ENCODE measurements at places on chromosomes 16 and 17.

DNA sequence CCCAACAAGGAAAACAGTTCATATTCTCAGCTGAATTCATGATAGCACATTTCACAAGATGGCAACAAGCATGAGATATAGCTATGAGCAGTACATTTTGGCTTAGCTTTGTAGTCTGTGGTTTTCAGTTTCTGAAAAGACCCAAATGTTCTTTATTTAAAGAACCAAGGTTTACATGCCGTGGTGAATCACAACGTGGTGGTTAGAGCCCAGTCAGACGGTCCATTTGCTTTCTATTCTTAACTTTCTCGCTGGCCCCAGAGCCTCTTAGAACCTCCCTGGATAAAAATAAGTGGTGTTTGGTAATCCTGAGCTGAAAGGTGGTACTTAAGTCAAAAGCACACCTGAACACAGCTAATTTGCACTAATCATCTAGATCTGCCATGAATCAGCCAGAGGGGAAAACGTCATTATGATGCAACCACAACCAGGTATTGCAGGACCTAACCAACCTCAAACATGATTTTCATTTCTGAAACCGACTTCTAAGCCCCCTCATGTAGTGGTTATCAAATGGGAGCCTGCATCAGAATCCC lies 18.6 kb upstream of the HAPSTR1 start:
- DNase-seq, result no peak

DNA sequence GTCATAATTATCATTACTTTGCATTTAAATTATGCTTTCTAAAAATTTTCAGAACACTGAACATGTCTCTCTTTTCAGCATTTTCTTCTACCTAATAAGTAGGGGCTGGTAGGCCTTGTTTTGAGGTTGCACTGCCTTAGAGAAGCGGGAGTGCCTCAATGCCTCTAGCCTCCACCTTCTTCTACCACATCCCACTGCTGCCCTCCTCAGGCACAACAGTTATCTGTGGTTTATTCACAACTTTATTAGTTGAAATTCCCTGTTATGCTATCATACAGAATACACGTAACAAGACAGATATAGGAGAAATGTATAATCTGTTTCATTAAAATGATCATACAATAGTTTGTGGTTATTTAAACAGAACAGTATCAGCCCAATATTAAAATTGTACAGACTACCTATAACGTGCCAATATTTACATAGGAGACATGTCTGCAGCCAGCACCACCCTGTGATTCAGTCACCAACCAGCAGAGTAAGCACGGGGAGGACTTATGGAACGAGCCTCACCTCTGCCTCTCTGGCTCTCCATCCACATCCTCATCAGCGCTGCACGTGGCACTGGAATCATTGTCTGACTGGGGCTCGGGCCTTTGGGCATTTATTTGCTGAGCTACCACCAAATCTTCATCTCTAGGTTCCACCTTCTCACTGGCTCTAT lies 101.2 kb downstream of the TTC19 start:
- DNase-seq, result peak; percentile 53

GRCh38 chr17:33905338-33905800 lies 349.7 kb upstream of the CCL2 start:
- DNase-seq, result peak; percentile 98

GRCh38 chr17:81644976-81645952 lies 8.3 kb downstream of the TSPAN10 start:
- DNase-seq, result no peak

DNA sequence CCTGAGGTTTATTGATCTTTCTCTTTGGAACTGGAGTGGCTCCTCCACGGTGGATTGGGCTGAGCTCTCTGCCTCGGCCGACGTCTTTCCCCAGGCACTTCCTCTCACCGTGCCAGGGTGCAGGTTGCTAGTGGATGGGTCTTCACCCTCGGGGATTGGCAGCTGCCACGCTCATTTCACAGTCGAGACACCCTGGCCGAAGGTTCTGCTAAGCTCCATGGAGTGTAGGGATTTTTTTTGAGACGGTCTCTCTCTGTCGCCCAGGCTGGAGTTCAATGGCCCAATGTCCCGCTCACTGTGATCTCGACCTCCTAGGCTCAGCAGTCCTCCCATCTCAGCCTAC lies 280.8 kb downstream of the SEC14L1 start:
- DNase-seq, result no peak

- DNase-seq, result no peak
These were observed 6.4 kb downstream of the YPEL2 start for GRCh38 chr17:59337741-59338299.

DNA sequence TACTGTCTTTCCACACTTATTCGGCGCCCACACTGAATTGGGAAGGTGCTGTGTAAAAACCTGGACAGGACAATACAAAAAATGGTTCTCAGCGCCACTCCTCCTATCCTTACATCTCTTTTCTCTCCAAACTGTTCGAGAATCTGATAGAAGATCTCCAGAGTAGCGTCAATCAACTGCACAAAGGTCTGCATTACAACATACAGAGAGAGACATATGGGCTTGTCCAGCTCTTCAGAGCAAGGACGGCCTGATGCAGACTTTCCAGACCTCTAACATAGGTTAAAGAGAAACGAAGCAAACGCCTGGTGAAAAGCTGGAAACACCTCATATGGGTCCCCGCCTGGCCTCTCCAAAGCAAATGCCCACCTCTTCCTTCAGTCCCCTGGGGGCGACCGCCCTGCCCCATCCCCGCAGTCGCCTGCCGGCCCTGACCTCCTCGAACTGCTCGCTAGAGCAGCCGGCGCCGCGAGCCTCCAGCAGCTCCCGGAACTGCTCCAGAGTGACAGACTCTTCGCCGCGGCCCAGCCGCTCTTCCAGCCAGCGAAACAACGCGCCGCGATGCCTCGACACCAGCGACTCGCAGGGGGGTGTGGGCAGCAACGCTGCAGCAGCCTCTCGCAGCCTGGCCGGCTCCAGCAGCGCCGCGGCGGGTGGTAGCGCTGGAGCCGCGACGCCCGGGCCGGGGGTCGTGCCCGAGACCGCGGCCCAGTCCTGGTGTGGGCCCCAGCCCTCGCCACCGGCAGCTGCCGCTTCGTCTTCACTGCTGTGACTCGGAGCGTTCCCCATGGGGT lies 526 bp downstream of the ZZEF1 start:
- no peak for DNase-seq

DNA sequence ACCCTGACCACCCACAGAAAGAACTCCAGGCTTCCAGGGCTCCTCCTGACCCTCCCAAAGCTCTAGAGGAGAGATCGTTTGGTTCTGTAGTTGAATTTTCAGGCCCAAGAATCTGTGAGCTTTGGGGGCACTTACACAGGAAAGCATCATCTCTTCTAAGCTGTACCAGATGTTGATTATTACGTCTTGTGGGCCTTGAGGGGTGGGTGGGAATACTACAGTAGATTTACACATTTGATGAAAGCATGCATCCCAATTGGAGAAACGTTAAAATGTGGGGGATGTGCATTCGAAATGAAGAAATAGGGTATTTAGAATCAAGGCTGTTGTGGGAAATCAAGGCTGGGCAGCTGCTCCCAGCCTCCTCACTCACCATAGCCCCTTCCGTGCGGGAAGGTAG lies 61.9 kb downstream of the MGAT5B start:
- DNase-seq, result no peak

- DNase-seq, result no peak
These were observed 32.7 kb upstream of the SSTR2 start for GRCh38 chr17:73132085-73132492.

DNA sequence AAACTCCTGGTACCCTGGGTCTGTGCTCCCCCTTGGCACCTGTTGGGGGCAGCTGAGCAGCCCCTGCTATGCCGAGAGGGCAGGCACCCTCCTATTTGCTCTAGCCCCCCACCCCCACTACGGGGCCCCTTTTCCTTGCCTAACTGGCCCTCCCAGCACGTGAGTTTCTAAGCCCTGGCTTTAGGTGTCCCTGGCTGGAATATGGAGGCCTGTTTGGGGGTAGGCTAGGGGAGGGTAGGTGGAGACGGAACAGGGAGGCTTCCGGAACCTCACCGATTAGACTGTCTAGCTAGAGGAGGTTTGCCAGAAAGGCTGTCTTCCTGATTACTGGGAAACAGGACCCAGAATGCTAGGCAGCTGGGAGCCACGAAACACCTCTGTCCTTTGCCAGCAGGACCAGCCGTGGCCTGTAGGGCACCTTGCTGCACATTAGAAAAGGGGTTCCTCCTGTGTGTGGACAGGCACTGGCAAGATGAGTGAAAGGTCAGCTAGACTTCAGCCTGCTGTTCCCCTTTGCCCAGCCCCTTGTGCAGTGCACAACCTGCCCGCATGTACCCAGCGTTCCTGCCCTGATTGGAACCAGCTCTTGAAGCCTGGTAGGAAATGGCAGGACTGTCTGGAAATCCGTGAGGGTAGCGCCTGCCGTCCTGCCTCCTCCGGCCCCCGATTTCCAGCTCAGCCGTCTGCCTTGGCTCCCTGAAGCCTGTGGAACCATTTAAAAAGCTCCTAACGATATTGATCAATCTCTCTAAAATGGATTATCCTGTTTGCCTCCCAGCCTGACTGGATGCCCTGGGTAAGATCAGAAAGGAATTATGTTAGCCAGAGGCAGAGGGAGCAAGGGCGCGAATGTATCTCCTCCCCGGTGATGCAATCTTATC lies 83.4 kb upstream of the GSE1 start:
- DNase-seq, result peak; percentile 35

DNA sequence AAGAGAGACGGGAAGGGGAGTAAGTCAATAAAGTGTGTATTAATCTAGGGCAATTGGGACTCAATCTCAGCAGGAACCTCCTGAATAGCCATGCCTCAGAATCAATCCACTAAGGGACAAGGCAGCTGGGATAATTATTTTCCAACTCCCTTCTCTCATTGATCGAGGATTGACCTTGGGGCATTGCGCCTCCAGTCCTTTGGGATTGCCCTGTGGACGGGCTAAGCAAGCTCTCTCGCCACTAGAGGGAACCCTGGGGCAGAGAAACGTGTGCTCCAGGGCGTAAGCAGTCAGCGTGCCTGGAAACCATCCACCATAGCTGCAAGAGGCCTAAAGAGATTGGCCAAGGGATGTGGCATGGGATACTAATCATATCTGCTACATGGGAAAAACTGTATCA lies 53.9 kb upstream of the ERCC4 start:
- peak; percentile 71 for DNase-seq

DNA sequence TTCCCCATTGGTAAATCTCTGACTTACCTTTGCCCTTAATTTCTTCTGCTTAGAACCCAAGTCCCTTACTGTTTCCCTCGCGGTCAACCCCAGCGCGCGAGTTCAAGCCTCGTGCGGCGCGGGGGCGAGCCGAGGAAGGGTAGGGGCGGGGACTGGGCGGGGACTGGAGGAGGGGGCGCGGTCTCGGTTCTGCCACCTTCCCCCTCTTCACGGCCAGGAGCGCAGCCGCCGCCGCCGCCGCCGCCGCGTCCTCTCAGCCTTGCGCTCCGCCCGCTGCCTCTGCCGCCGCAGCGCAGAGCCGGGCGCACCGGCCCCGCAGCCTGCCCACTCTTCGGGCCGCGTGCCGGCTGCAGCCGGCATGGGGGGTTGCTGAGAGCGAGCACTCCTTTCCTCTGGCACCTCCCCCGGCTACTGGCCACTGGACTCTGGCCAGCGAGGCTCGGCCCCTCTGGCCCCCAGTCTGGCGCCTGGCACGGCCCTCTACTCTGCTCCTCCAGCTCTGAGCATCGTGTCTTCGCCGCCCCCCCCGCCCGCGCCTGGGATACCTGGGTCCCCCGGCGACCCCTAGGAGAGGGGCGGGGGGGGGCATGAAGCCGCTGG lies at the start of gene RAPGEFL1:
Gene RAPGEFL1 (plus strand): TSS at position 196 of the 600 bp plus-strand sequence. CDS start 392 bp downstream, at position 588.
- DNase-seq, result peak; percentile 69

- DNase-seq, result no peak
These were observed 16.2 kb downstream of the SOCS3 start for GRCh38 chr17:78343543-78344201.

GRCh38 chr17:19707728-19708221 lies 8.6 kb downstream of the SLC47A2 start:
- no peak for DNase-seq

Data from hematopoietic multipotent progenitor cell treated with erythropoietin and hydrocortisone succinate and interleukin-3 and kit ligand, for 8 days (in vitro differentiated cells).